ENCODE measurements at places on chromosomes 12 and 14.

- DNase-seq: no peak
Measured at GRCh38 chr12:20832911-20833310, 22.4 kb downstream of the SLCO1B3 start.

DNA sequence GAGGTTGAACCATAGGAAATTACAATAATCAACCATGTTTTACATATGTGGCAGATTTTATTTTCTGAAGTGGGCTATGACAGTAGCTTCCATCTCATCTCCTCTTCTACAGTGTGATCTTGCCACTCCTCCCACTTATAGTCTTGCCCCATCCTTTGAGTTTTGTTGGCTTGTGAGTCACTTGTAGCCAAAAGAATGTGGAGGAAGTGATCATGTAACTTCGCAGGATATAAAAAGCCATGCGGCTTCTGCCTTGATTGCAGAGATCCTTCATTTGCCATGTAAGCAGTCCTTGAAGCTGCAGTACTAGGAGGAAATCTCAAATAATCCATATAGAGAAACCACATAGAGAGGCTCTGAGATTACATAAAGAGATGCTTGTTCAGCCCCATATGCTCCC lies 13.7 kb upstream of the ZNF84 start:
- DNase-seq: no peak

DNA sequence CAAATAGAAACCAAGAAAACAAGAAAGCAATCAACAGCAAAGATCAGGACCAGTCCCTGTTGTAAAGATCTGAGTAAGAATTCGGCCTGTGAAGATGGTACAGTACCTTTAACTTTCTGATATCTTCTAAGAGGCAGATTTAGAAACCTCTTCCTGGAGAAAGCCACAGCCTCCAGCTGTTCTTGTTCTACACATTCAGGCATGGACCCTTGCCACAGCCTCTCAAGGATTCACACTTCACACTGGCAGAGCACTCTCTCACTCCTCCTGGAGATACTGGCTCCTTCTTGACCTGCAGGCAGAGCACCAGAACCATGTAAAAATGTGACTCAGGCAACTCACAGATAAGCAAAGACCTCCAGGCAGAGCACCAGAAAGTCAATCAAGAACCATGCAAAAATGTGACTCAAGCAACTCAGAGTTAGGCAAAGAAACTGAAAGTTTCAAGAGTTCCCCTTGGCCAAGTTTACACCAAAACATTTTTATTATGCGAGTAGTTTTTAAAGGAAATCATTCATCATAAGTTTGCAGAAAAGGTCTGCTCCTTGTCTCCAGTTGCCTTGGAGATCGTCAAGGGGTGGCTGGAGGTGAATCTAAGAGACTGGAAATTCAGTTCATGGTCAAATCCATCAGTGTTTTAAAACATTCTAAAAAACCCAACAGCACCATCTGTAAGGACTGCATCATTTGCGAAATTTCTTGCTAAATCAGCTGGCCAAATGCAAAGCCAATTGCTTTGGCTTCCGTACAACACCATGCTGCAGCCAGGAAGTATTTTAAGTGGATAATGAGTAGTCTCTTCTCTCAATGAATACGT lies 119.3 kb upstream of the MDM1 start:
- DNase-seq: no peak

DNA sequence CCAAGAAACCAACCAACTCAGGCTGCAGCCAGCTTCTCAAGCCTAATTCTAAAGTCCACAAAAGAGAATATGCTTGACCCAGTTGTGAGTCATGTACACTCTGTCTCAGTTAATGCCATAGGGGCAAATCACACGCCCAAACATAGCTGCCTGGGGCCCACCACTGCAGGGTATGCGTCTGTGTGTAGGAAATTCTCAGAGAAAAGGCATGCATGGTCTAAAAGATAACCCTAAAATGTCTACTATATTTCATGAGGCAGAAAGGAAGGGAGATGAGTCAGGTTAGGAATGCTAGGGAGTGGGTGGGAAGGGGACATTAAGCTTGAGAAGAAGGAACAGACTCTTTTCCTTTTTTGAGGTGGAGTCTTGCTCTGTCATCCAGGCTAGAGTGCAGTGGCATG lies 22.3 kb upstream of the SPTLC2 start:
- DNase-seq: no peak

DNA sequence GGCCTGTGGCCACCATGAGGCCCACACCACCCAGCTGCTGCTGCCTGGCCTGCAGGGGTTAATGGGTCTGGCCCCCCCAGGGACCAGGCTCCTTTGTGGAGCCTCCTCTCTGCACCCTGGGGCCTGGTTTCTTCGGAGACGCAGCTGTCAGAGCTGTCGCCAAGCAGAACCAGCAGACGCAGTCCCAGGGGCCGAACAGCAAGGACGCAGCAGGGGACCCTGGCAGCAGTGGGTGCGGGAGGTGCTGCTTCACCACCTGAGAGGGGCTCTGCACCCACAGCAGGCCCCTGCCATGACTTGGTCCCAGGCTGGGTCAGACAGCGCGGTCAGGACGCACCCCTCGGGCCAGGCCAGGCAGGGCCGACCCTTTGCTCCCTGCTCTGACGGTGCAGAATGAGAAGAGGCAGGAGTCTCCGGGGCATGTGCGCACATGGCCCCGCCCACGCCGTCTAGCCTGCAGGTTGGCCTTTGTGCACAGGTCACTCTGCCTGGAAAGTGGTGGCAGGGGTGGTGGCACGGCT lies 30.5 kb downstream of the JAG2 start:
- DNase-seq: no peak

GRCh38 chr12:121989276-121990113 lies 32.2 kb upstream of the BCL7A start:
- no peak for DNase-seq

- DNase-seq: no peak
Measured at GRCh38 chr12:113528606-113529293, 57.1 kb upstream of the LHX5 start.

DNA sequence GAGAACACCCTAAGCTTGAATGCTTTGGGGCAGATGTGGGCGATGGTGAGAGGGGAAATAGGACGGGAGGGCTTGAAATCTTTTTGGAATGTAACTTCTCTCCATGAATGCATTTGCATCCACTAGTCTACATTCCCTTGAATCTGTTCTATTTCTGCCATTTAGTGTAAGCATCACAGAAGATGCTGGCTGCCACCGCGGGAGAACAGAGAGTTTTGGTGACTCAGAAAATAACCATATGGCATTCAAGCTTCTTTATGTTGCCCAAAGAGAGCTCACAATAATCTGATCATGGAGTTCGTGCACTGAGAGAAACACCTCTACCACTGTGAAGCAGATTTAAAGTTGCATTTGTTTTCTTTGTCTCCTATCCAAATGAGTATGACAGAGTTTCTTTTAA lies 52.6 kb upstream of the OTX2 start:
- no peak for DNase-seq

DNA sequence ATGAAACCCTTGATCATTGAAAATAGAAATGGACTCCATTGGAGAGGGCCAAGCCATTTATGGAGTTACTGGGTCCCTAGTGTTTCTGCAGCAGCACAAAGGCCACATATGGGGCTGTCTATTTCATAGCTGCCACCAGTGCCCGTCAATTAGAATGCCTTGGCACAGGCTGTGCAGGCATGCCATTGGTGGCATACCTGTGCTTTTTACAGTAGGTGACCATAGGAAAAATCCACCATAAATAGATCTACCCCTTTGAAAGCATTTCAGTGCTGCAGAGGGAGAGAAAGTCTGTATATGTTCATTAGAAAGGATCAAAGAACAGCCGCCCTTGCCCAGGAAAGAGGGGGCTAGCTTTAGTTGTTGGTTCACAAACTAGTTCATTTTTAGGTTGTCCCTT lies 13.1 kb downstream of the MYBPC1 start:
- no peak for DNase-seq

GRCh38 chr12:56154818-56155217 lies 2.4 kb downstream of the MYL6B start:
- DNase-seq: no peak

GRCh38 chr12:30823156-30823699 lies 68.5 kb upstream of the CAPRIN2 start:
- no peak for DNase-seq

- no peak for DNase-seq
Measured at GRCh38 chr14:61644834-61645233, 50.5 kb upstream of the HIF1A start.

DNA sequence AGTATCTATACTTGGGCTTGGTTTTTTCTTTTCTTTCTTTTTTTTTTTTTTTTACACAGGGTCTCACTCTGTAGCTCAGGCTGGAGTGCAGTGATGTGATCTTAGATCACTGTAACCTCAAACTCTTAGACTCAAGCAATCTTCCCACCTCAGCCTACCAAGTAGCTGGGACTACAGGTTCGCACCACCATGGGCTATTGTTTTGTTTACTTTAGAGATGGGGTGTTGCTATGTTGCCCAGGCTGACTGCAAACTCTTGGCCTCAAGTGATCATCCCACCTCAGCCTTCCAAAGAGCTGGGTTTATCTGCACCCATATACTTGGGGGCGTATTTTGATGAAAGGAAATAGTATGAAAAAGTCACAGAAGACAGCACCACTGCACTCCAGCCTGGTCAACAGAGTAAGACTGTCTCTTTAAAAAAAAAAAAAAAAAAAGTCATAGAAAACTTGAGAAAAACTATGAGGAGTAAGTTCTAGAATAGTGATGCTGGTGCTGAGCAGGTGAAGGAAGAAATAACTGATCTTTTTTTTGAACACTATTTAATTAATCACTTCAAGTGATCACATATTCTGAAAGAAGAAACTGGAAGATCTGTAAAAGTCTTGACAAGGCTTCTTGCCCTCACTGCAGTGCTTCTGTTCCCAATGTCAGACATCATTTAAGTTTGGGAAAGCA lies 53.8 kb upstream of the NPFF start:
- DNase-seq: no peak

- no peak for DNase-seq
Measured at GRCh38 chr12:39780913-39781446, 161.4 kb upstream of the ABCD2 start.

DNA sequence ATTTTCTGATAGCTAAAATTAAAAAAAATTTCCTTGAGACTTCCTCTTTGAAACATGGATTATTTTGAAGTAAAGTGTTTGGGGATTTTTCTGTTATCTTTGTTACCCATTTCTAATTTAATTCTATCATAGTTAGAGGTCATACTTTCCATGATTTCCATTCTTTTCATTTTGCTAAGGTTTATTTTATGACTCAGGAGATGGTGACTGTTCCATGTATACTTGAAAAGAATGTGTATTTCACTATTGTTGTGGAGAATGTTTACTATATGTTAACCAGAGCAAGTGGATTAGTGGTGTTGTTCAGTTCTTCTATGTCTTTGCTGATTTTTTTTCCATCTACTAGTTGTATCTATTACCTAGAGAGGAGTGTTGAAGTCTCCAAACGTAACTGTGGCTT lies 250.5 kb upstream of the PELI2 start:
- DNase-seq: no peak

DNA sequence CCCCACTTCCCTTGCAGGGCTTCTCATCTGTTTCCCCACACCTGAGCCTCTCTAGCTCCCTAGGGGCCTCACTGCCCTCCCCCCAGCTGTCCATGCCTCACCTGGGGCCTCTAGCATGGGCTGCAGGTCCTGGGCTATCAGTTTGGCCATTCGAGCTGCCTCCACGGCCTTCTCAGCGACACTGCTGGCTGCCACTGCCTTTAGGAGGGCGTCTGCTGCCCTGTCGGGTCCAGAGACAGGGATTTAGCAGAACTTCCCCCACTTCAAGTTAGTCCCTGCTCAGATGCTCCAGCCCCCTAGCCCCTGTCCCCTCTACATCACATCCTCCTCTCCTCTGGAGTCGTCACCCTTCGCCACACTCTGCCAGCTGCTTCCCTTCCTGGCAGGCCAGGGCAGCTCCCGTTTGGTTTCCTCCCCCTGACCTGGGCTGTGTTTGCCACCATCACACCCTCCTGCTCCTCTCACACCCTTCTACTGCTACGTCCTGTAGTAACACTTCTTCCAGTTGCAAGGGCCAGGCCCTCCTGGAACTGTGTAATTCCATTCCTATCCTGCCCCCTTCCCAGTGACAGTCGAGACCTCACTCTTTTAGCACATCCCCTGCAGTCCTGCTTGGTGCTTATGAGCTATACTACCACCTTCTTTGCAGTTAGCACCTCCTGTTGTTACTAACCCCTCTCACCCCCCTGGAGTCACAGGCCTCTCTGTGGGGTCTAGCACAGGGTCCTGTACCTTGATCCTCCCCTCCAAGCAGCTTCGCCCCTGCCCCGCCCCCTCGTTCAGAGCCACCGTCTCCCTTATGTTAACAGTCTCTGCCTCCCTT lies 4.3 kb upstream of the AP1G2 start:
- no peak for DNase-seq

DNA sequence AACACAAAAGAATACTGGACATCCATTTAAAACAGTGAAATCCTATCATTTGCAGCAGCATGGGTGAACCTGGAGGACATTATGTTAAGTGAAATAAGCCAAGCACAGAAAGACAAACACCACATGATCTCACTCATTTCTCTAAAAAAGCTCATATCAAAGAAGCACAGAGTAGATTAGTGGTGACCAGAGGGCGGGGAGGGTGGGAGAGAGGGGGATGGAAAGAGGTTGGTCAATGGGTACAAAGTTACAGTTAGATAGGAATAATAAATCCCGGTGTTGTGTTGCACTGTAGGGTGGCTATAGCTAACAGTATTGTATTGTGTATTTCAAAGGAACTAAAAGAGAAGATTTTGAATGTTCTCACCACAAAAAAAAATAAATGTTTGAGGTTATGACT lies 52.4 kb downstream of the DUSP6 start:
- no peak for DNase-seq

GRCh38 chr12:129701631-129702101 lies 202.2 kb downstream of the TMEM132D start:
- DNase-seq: no peak

- DNase-seq: no peak
Measured at GRCh38 chr12:120705618-120706017, 4.6 kb upstream of the UNC119B start.

- DNase-seq: no peak
Measured at GRCh38 chr12:126389220-126389841, 1324.1 kb downstream of the AACS start.

DNA sequence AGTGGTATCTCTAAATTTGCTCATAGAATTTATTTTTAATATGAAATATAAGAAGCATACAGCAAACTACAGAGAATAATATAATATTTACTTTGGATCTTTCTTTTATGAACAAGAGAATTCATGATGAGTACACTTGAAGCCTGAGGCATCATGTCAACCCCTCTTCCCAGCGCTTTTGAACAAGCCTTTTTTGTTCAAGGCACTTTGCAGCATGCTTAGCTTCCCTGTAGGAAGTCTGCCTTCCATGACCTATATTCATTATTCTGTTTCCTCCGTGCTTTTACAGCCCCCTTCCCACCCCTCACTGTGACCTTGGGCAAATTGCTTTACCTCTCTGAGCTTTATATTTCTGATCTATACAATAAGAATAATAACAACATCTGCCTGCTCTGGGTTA lies 41.6 kb downstream of the SCN8A start:
- no peak for DNase-seq

GRCh38 chr14:99725774-99726537 lies 41.9 kb downstream of the CYP46A1 start:
- no peak for DNase-seq

- DNase-seq: no peak
Measured at GRCh38 chr14:59695198-59695597, 118.6 kb upstream of the CCDC175 start.
